ENCODE measurements at places on chromosomes 3 and 15.

- no peak for DNase-seq
Observed at GRCh38 chr15:85616549-85617110, 178.1 kb downstream of the KLHL25 start.

DNA sequence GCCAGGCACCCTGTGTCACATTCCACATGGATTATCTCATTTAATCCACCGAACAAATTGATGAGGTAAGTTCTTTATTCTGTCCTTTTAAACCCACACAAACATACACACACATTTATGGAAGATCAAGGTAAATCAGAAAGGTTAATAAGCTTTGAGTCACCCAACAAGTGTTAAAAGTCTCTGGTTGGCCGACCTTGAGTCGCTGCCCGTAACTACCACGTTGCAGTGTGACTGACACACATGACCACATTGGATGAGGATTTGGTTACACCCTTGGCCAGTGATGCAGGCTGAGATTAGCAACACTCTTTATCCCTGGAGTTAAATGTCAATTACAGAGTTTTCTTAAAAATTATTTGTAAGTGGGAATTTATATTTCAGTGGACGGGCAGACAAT lies 19.2 kb downstream of the FOXP1 start:
- DNase-seq: no peak

DNA sequence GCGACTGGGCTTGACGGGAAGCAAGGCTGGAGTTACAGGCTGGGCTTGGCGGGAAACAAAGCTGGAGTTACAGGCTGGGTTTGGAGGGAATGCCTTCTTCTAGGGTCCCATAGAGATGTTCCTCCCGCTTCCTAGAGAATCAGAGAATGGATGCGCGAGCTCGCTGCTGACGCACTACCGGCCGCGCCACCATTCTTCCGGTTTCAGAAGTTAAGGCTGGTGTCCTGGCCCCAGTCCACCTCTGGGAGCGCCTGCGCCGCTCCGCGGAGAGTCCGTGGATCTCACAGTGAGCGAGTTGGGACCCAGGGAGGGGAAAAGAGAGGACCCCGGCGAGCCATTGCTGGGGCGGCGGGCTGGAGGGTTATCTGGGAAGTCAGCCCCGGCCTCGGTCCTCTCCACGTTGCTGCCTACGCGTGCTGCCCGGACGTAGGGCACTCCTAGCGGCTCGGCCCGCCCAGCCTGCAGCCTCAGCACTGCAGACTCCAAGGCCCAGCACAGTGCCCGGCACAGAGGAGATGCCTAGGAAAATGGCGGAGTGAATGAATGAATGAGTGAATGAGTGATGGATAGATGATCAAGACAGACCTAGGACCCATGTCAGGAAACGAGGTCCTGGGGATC lies at the start of gene ZNF502:
Gene ZNF502, plus strand, starts transcription at position 206 of the 621 bp plus-strand sequence. CDS start 7,602 bp downstream, outside the sequence.
- peak; percentile 23 for DNase-seq

DNA sequence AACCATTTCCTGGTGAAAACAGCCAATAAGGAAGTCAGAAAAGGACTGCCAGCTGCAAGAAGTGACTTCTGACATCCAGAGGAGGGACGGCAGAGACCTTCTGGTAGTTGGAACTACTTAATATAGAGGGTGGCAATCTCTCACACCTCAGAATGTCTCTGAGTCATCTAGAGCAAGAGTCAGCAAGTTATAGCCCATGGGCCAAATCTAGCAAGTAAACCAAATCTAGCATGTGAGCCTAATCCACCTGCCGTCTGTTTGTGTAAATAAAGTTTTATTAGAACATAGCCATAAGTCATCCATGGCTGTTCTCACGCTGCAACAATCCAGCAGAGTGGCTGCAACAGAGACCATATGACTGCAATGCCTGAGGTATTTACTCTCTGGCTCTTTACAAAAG lies 160.5 kb upstream of the NR2E3 start:
- DNase-seq: no peak

DNA sequence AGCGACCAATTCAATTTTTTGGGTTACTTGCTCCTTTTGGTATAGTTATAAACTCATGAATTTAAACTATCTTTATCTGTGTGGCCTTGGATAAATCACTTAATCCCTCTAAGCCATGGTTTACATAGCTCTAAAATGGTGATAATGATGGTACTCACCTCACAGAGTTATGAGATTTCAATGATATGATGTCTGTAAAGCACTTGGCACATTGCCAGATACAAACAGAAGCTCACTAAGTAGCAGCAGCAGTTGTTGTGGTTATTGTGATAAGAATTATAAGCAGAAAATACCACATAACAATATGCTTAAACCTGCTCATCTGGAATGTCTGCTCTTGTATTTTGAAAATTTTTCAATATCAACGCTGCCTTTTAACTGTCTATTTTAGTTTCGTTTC lies 185.1 kb upstream of the SNTN start:
- no peak for DNase-seq

- no peak for DNase-seq
Observed at GRCh38 chr15:56533731-56534403, 68.9 kb upstream of the MNS1 start.

- DNase-seq: peak; percentile 4
Observed at GRCh38 chr15:49145651-49146609, 9.5 kb downstream of the COPS2 start.

- no peak for DNase-seq
Observed at GRCh38 chr3:29429055-29429679, 148.3 kb downstream of the RBMS3 start.

DNA sequence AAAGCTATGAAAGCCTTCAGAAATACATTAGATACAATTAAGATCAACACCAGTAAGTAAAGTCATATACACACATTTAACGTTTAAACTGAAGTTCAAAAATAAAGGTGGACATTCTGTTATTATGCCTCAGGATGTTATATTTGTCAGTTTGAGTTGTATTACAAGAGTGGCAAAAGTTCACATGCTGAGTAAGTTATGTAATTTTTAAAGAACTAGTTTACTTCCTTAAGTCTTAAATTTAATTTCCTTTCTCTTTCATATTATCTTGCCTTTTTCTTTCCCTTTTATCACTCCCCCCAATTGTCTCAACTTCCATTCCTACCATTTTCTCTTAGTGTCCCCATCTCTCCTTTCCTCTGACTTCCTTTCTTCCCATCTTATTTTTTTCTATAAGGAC lies 4.9 kb upstream of the GPR87 start:
- DNase-seq: no peak

DNA sequence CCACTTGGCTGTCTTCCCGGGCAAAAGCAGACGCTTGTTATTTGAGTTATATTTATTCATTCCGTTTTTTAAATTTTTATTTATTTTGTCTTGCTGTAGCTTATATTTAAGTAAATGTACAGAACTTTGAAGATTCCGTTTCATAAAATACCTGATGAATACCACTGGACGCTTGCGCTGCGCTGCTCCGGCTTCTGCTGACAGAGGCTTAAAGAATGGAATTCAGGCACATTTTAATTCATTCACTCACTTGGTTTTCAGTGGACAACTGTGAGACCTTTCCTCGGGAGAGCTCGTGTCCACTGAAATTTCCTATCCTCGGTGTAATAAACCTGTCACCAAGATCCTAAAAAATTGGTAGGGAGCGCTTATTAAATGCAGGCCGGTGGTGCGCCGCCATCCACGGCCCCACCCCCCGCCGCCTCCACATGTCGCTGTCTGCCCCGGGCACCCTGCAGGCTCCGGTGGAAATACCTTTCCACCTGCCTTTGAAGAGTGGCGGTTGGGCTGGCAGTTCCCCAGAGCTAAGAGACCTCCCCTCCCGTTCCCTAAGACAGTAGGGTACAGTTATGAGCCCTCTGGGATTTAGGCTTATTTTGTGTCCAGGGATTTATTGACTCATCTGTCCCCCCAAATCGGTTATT lies 62.5 kb upstream of the UBE2E1 start:
- DNase-seq: no peak

DNA sequence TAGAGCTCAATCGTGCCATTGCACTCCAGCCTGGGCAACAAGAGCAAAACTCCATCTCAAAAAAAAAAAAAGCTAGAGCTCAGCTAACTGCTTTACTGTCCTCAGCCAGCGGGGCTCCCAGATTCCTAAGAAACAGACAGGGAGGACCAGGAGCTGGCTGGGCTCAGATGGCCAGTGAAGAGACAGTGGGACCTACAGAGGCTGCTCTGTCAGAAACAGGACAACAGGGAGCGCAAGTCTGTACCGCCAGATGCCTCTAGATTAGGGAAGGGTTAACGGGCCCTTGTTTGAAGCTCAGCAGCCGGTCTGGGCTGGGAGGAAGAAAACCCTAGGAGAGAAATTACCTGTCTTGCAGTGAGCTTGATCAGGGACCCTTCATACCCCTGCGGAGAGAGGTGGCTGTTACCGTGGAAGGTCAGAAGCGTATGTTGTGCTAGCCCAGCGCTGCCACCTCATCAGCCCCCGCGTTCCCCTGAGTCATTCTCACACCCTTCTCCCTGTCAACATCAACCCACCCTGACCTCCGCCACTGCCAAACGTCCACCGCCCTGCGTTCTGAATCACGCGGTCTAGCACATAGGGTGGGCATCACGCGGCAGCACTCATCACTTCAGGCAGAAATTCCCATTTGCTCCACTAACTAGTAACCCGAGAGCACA lies 25.3 kb downstream of the RBPMS2 start:
- no peak for DNase-seq

DNA sequence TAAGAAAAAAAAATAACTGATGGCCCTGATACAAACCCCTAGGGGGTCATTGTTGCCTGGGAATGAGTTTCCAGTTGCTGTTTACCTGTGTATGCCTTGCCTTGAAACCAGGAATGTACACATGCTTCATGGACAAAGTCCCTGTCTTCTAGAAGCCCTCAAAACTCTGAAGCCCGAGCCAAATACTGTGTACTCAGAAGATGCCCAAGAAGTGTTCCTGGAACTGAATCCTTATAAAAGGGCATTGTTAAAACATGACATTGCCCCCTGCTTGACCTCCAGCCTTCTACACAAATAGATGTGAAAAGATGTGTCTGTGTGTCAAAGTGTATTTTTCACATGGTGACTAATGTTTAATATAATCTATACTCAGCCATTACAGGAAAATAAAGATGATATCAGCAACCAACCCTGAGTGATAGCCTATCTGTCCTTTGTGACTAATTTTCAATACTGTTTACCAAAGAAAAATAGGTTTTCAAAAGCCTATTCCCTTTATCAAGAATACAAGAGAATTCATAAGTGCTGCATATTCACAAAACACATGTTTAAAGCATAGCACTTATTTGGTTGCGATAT lies 325.9 kb downstream of the MECOM start:
- DNase-seq: no peak

GRCh38 chr3:53672981-53673380 lies 173.2 kb downstream of the CHDH start:
- DNase-seq: no peak

DNA sequence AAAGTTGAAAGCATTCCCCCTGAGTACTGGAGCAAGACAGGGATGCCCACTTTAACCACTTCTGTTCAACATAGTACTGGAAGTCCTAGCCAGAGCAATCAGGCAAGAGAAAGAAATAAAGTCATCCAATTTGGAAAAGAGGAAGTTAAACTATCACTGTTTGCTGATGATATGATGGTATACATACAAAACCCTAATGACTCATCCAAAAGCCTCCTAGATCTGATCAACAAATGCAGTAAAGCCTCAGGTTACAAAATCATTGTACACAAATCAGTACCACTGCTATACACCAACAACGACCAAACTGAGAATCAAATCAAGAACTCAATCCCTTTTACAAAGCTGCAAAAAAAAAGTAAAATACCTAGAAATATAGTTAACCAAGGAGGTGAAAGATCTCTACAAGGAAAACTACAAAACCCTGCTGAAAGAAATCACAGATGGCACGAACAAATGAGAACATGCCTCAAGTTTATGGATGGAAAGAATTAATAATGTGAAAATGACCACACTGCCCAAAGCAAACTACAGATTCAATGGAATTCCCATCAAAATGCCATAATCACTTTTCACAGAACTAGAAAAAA lies 40.3 kb downstream of the RPL39L start:
- DNase-seq: no peak

- DNase-seq: no peak
Observed at GRCh38 chr3:24167429-24167828, 222.3 kb downstream of the NR1D2 start.

GRCh38 chr3:48711727-48712126 lies 5.3 kb downstream of the IP6K2 start:
- no peak for DNase-seq

DNA sequence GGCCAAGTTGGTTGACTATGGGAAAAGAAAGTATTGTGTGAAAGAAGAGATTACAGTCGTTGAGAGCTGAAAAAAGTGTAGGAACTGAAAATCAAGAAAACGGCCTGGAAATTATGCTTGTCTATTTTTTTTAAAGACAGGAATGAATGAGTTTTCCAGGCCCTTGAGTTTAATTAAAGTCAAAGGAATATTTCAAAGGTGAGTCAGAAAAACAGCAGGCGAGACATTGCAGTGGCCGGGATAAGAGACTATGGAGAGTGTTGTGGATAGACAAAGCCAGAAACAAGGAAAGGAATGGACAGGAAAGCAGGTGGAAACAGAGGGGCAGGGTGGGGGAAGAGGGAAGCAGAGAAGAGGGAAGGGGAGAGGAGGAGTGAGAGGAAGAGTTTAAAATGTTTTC lies 275.1 kb upstream of the LRTM1 start:
- DNase-seq: no peak

GRCh38 chr3:185488465-185488864 lies 10.4 kb downstream of the TMEM41A start:
- DNase-seq: no peak

- no peak for DNase-seq
Observed at GRCh38 chr3:4385201-4385600, 81.9 kb downstream of the SUMF1 start.

DNA sequence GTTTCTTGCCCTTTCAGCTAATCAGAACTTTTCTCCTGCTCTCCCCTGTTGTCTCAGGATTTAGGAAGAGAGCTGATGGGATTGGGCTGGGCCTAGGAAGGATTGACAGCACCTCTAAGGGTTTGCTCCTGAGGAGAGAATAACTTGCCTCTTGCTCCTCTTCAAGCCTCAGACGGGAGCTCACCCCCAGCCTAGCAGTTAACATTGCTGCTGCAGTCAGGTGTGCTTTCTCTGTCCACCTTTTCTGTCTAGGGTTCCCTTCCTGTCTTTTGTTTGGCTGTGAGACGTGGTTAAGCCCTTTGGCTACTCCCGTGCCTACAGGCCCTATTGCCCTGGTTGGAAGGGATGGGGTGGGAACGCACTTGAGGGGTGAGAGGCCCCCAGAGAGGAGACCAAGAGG lies 20.1 kb downstream of the TMEM108 start:
- no peak for DNase-seq

DNA sequence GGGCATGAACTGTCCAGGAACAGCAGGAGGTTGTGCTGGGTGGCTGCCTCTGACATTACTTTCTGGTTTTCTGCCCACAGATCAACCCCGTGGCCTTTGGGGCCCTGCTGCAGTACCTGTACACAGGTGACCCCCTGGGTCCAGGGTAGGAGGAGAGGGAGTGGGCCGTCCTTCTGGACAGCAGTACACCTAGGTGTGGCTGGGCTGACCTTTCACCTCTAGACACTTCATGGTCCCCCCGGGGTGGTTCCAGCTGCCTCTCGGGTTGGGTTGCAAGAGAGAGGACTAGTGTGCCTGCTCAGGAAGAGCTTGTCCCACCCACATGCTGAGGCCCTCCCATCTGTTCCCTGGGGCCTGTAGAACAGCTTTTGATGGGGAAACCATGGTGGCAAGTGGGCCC lies 3.7 kb downstream of the ABTB1 start:
- no peak for DNase-seq

All from T-helper 2 cell (primary cell).